ENCODE measurements at places on chromosomes 6 and 20.

- no peak for DNase-seq
These were observed 6.7 kb downstream of the GNMT start for GRCh38 chr6:42967228-42967627.

DNA sequence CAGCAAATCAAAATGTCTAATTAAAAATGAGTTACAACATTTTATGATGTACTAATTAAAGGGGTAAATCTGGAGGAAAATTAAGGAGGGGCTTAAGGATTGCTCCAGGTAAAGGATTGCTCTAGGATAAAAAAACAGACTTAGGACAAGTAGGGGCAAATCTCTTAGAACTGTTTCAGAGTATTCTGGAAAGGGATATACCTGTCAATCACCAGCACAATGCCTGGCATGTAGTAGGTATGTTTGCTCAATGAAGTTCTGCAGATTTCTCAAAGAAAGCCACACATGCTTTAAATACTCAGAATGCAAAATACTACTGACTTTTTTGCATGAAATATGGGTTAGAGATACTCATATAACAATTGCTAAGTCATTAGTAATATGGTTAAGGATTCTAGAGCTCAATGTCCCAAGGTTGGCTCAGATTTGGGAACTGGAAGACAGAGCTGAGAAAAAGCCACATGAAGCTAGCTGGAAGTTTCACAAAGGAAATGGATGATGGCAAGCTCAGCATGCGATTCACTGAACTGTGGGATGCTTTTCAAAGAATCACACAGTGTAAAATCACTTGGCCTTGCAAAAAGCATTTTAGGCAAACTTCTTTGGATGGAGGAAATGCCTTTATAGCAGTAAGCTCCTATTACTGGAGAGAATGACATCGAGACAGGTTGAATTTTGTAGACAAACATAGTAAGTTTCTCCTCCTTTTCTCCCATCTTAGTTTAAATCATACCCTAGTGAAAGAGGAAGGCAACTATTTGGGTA is 72.8 kb downstream of the MAP3K5 start:
- no peak for DNase-seq

GRCh38 chr6:14882394-14883026 is 363.4 kb upstream of the JARID2 start:
- DNase-seq = no peak

DNA sequence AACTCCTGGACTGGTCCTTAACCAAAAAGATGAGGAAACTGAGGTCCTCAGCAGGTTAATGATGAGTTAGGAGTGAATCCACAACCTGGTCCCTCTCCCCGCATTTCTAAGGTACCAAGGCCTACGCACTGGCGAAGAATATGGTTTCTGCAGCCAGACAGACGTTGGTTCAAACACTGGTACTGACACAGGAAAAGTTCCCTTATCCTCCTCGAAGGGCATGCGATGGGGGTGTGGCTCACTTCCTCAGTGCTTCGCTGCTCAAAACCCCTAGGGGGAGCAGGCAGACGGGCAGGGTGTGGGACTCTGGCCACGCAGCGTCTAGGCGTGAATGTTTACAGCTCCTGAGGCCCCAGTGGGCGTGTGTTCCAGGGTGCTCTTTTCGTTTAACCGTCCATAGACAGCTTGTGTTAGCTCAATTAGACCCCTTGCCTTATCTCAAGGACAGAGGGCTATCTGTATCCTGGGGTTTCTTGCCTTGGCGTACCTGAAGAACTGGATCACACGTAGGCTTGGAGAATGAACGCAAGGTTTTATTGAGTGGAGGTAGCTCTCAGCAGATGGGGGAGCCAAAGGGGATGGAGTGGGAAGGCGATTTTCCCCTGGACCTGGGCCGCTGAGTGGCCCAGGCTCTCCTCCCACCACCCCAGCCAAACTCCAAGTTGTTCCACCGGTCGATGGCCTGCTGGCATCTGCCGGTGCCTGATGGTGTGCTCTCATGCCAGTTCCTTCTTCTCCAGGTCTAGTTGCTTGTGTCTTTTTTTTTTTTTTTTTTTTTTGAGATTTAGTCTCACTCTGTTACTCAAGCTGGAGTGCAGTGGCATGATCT is 31.8 kb upstream of the PTPN1 start:
- DNase-seq = no peak

- no peak for DNase-seq
These were observed at the start of gene SLC12A5 for GRCh38 chr20:46028772-46029371. Gene SLC12A5 (plus strand): TSS chr20:46029215. CDS start chr20:46029345, 130 bp downstream.

Measured in activated gamma-delta T cell (primary cell).